ENCODE measurements at places on chromosomes 11 and 22.
A peak's percentile ranks its signal among the peaks of the same experiment; 100 is the strongest.

DNA sequence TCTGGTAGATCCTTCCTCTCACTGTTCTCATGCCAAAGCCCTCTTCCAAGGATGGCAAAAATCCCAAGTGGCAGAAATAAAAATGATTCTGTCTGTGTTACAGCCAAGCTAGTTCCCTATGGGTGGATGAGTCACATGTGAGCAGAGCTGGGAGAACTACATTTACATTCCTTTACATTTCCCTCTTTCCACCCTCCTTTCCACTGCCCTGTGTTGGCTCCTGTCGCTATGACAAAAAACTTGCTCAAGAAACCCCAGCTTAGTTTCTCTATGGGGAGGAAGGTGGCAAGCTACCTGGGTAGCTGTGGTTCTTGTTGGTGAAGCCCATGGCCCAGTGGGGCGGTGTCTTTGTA lies 10.2 kb upstream of the DDB2 start:
- peak; percentile 31 for DNase-seq

DNA sequence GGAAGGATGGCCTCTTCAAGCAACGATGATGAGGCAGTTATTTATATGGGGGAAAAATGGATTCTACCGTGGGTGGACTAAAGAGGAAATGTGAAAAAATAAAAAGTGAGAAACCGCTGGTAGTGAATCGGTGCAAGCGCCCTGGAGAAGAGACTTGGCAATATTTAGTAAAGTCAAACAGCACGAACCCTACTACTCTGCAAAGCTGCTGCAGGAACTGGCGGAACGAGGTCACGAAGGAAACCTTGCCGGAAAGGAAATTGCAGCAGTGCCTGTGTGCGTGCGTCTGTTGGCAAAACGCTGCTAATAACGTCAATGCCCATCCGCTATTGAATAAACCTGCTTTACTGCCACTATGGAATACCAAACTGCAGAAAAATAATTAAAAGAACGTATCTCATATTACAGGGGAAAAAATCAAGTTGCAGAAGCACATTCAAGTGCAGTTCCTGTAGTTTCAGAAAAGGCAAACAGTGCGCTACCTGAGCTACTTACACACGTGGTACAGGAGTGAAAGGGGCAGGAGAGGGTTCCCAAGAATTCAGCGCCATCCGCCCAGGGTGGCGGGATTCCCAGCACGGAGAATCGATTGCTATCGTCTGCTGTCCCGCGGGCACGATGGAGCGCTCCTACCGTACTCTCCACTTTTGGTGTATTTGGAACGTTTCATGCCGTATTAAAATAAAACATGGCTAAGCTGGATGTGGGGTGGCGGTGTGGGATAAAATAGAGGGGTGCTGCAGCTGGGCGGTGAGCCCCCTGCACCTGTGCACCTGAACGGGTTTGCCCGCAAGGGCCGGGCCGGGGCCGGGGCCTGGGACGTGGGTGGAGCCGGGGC lies 585 bp upstream of the NADSYN1 start:
- DNase-seq: peak; percentile 36

GRCh38 chr11:115146425-115146824 lies 357.8 kb downstream of the CADM1 start:
- no peak for DNase-seq

GRCh38 chr11:124762624-124763155 lies 600 bp upstream of the ESAM start:
- DNase-seq: no peak

GRCh38 chr11:75463106-75463774 lies 30.2 kb upstream of the KLHL35 start:
- DNase-seq: no peak

DNA sequence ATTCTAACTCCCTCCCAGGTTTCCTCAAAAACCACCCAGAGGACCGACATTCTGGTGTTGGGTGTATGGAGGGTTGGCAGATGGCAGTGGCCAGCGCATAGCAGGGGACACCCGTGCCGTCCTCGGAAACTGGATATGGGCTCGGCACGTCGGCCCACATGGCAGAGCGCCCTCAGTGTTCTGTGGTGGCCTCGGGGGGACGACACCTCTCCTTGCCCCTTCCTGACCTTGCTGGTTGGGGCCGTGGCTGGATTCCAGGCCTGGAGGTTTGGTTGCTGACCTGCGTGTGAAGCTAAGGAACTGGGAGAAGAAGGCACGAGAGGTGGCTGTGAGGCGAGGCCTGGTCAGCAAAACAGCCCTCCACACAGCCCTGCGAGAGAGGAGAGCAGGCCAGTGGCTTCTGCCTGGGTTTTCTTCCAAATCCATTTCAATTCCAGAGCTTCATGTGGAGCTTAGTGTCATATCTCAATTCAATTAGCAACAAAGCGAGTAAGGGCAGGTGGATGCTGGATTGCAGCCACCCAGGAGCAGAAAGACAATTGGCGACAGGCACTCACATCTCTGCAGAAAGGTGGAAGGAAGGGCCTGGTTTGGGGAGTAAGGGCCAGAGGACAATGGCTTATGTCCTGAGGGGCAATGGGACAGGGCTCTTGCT lies 478.4 kb downstream of the BRD1 start:
- no peak for DNase-seq

DNA sequence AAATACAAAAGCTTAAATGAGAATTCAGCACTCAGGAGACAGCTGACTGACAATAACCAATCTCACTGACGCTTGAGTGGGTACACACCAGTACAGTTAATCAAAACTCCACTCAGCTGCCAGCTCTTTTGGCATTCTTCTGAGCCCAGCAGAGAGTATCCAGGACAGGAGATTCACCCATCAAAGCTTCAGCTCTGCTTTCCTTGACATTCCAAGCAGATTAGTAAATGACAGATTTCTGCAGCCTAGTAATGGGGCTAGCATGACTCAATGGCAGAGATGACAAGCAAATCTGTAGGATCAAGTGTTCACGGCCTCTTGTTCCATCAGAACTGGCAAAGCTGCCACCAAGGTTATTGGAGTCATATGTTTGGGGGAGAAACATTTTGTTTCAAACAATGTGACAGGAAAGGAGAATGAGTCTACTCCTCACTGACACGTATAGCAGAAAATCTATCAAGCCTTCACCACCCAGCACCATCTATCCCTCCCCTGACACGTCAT lies 420.0 kb downstream of the DYNC2H1 start:
- no peak for DNase-seq

- DNase-seq: no peak
Observed at GRCh38 chr11:13669544-13670488, 1.3 kb downstream of the FAR1 start.

All from occipital lobe (tissue), 3 donors.